Esophagus squamous epithelium (tissue), 5 donors: ENCODE measurements at places on chromosomes 2 and 18. TPM values are rescaled to one million over a fixed set of nuclear protein-coding genes. Genes with fewer than 3 reads are reported as not detected.

GRCh38 chr2:234257859-234258561 lies 207.5 kb downstream of the SPP2 start:
- H3K4me3 ChIP-seq = no peak overlapping the region
- H3K36me3 ChIP-seq = no peaks in the 10 kb centered on the region
- H3K27me3 ChIP-seq = no peaks in the 10 kb centered on the region
- peaks cover 10% of the 10 kb centered on the region for H3K4me1 ChIP-seq
- DNase-seq = no peak
- peak overlapping the region; percentile 40 for H3K27ac ChIP-seq

The CTNNA2 gene
- total RNA-seq = not detected

- no peaks in the 10 kb centered on the region for H3K36me3 ChIP-seq
- H3K4me3 ChIP-seq = no peak overlapping the region
- no peaks in the 10 kb centered on the region for H3K4me1 ChIP-seq
- DNase-seq = no peak
- no peaks in the 10 kb centered on the region for H3K27me3 ChIP-seq
Observed at GRCh38 chr18:51398104-51398503, 200.6 kb upstream of the MEX3C start.

- H3K36me3 ChIP-seq = no peaks in the 10 kb centered on the region
- DNase-seq = no peak
- no peaks in the 10 kb centered on the region for H3K4me1 ChIP-seq
- no peaks in the 10 kb centered on the region for H3K27me3 ChIP-seq
Observed at GRCh38 chr2:71695235-71696120, 242.1 kb downstream of the DYSF start.

The NAB1 gene
- total RNA-seq = 69.0 TPM

GRCh38 chr18:62586781-62587487 lies 64.1 kb downstream of the ZCCHC2 start:
- no peaks in the 10 kb centered on the region for H3K36me3 ChIP-seq
- H3K27ac ChIP-seq = no peak overlapping the region
- no peak overlapping the region for H3K4me3 ChIP-seq
- DNase-seq = no peak

DNA sequence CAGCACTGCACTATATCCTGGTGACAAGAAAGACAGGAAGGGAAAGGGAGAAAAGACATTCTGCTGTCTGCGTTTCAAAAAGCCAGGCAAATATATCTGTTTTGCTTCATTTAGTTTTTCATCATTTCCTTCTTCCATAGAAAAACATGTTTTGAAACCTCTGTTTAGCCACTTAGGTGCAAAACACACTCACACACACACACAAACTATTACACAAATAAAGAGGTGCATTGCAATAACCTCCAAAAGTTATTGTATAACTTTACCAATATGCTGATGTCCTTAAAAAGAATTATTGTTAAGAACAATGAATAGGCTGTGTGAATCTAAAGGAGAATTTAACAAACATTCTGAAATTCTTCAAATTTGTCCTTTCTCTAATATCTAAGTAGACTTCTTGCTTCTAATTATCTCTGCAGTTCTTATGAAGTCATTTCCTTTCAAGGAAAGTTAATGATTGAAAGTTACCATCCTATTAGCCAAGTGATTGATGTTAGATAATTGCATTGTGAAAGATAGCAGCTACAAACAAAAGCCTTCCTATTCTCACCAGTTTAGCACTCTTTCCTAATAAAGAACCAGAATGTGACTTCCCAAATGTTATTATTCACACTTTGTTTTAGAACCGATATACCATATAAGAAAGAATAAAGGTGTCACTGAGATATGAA lies 516.7 kb downstream of the KCNJ3 start:
- no peaks in the 10 kb centered on the region for H3K27me3 ChIP-seq
- H3K4me1 ChIP-seq = no peaks in the 10 kb centered on the region

- no peak overlapping the region for H3K4me3 ChIP-seq
- H3K36me3 ChIP-seq = no peaks in the 10 kb centered on the region
- no peaks in the 10 kb centered on the region for H3K4me1 ChIP-seq
Observed at GRCh38 chr2:183505911-183506310, 381.7 kb downstream of the NUP35 start.

GRCh38 chr18:54551590-54551989 lies 39.5 kb upstream of the DYNAP start:
- DNase-seq = no peak
- H3K27me3 ChIP-seq = no peaks in the 10 kb centered on the region
- H3K27ac ChIP-seq = no peak overlapping the region
- H3K4me1 ChIP-seq = no peaks in the 10 kb centered on the region
- H3K4me3 ChIP-seq = no peak overlapping the region

DNA sequence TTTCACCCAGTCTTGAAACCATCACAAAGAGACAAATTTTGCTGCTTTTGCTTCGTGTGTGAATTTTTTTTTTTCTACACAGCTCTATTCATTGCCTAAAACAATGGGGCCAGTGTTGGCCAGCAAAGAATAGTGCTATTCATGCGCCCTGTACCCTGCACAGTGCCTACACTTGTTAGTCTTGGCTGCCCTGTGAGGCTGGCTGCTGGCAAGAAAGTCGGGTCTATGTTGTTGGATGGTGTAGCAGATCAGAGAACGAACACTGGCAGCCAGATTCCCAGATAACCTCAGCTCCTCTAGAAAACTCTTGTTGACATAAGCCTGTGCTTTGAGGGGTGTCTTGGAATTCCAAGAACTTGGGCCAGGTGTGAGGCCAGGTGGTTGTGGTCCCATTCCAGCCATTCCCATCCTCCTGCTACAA lies 455.7 kb upstream of the TCF4 start:
- H3K27ac ChIP-seq = no peak overlapping the region
- no peaks in the 10 kb centered on the region for H3K36me3 ChIP-seq
- H3K27me3 ChIP-seq = no peaks in the 10 kb centered on the region

DNA sequence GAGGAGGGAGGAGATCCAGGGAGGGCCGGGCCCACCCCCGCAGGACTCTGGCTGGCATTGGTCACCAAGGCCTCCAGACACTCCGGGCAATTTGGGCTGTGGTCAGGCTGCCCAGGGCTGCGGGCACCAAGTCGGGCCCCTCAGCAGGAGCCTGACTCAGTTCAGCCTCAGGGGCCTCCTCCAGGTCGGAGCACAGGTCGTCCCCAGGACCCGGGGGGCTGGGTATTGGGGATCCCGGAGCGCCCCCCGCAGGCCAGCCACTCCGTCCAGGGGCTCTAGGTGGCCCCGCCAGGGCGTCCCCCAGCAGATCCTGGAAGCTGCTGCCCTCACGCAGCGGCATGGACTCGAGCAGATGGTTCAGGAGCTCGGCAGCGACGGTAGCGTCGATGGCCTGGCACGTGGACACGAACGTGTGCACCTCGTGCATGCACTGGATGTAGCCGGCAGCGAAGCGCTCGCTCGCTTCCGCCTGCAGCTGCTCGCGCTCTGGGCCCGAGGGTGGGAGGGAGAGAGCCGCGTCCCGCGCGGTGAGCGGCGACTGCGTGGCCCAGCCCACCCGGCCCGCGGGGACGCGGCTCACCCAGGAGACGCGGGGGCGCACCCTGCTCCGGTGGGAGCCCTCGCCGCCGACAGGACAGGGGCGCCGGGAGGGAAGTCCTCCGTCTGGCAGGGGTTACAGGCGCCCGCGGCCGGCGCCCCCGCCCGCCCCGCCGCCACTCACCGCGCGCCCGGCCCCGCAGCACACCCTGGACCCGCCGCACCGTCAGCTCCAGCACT lies 884 bp downstream of the HES6 start:
- H3K27me3 ChIP-seq = peaks cover 3% of the 10 kb centered on the region
- peaks cover 47% of the 10 kb centered on the region for H3K4me1 ChIP-seq
- peaks cover 8% of the 10 kb centered on the region for H3K36me3 ChIP-seq
- no peak overlapping the region for H3K27ac ChIP-seq
- DNase-seq = no peak
- H3K4me3 ChIP-seq = peak overlapping the region; percentile 69

DNA sequence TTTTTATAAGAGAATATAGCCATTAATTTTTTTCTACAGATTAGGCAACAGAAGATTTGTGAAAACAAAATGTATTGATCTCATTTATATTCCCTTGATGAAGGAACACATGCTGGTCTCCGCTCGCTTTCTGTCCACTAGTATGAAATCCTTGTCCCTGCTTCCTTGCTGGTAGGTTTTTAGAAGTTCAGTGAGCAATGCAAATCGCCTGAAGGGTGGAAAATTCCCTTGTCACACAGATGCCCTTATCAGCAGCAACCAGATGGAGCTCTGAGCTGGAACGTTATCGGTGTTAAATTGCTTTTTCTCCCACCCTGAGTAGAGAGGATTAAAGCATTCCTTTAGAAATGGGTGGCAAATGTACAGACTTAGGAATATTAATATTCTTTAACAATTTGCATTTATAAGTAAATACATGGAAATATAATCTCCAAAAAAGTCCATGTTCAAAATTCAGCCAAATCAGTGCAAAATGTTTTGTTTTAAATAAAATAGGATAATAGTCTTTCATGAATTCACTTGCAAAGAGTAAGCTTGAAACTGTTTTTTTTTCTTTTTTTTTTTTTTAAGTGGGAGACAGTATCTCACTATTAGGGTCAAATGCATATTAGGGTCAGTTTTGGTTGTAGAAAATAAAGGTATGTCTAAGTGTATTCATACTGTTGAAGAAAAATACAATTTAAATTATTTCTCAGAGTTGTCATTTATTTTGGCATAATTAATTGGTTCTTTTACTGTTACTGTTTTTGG lies 164.0 kb upstream of the MYO3B start:
- no peak overlapping the region for H3K27ac ChIP-seq
- H3K4me1 ChIP-seq = peaks cover 4% of the 10 kb centered on the region
- H3K27me3 ChIP-seq = no peaks in the 10 kb centered on the region

The PLCD4 gene
- 3.9 TPM for total RNA-seq

The SLC5A7 gene
- total RNA-seq = not detected

DNA sequence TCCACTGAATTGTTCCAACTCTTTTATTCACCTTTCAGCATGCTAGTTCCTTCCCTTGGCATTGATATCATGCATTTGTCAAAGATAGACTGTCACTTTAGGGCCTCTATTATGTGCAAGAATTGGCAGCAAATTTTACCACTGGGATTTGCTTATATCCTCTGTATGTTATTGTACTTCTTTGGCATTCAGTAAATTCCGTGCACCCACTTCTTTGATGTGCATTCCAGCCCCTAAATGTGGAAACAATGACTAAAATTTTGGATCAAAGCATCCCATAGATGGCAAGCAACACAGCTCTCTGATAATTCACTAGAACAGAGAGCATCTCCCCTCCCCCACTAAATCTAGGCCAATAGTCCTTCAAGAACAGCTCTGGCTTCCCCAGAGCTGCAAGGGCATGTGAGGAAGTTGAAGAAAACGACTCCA lies 399.0 kb upstream of the HNRNPA3 start:
- peaks cover 7% of the 10 kb centered on the region for H3K4me1 ChIP-seq
- H3K36me3 ChIP-seq = no peaks in the 10 kb centered on the region
- no peaks in the 10 kb centered on the region for H3K27me3 ChIP-seq
- no peak overlapping the region for H3K4me3 ChIP-seq

The PLEKHB2 gene
- total RNA-seq = 36.3 TPM

DNA sequence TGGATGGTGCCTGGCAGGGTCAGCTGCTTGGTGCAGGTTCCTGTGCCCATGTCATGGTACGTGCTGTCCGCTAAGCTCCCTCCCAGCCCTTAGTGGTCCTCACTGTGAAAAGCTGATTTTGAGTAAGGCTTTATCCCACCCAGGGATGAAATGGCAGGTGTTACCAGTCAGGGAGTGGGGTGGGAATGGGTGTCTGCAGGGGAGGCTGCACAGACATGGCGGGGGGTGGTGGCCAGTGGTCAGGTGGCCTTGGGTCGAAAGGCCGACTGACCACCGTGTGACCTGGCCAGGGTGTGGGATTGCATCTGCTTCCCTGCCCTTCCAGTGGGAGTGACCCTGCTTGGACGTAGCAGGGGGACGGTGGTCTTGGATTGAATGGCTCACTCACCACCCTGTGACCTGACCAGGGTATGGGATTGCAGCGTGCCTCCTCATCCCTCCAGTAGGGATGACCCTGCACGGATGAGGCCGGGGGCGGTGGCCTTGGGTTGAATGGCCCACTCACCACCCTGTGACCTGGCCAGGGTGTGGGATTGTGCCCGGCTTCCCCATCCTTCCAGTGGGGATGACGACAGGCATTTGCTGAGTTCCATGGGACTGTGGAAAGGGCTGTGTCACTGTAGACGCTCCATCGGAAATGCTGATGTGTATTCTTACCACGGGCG lies 29.8 kb downstream of the AGAP1 start:
- no peak overlapping the region for H3K4me3 ChIP-seq
- H3K27ac ChIP-seq = no peak overlapping the region
- no peaks in the 10 kb centered on the region for H3K27me3 ChIP-seq
- DNase-seq = no peak
- H3K36me3 ChIP-seq = no peaks in the 10 kb centered on the region
- no peaks in the 10 kb centered on the region for H3K4me1 ChIP-seq

- no peak for DNase-seq
- no peak overlapping the region for H3K27ac ChIP-seq
- H3K4me3 ChIP-seq = no peak overlapping the region
Observed at GRCh38 chr18:62026586-62026985, 133.8 kb upstream of the RNF152 start.

The SATB2 gene
- 0.91 TPM for total RNA-seq

DNA sequence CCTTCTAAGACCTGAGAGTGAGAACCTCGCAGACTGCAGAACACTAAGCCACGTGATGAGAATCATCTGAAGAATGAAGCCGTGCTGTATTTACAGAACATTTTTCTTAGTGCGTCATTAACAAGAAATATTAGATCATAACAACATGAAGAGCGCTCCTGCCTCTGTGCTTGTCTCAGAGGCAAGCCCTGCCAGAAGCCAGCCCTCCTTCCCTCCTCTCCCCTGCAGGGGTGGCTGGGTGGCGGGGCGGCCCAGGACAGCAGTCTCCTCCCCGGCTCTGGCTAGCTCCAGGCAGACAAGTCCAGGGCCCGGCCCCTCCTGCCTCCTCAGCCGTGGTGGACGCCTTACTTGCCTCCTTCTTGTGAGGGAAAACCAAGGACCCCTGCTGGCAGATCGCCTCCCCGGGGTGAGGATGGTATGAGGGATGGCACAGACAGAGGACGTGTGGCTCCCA lies 262.7 kb downstream of the TWIST2 start:
- H3K4me1 ChIP-seq = peaks cover 19% of the 10 kb centered on the region
- no peak overlapping the region for H3K4me3 ChIP-seq
- no peak for DNase-seq
- H3K27ac ChIP-seq = peak overlapping the region; percentile 23

GRCh38 chr2:122033778-122034177 lies 278.3 kb downstream of the TSN start:
- no peak for DNase-seq
- H3K4me1 ChIP-seq = no peaks in the 10 kb centered on the region
- H3K27ac ChIP-seq = no peak overlapping the region
- no peaks in the 10 kb centered on the region for H3K36me3 ChIP-seq

DNA sequence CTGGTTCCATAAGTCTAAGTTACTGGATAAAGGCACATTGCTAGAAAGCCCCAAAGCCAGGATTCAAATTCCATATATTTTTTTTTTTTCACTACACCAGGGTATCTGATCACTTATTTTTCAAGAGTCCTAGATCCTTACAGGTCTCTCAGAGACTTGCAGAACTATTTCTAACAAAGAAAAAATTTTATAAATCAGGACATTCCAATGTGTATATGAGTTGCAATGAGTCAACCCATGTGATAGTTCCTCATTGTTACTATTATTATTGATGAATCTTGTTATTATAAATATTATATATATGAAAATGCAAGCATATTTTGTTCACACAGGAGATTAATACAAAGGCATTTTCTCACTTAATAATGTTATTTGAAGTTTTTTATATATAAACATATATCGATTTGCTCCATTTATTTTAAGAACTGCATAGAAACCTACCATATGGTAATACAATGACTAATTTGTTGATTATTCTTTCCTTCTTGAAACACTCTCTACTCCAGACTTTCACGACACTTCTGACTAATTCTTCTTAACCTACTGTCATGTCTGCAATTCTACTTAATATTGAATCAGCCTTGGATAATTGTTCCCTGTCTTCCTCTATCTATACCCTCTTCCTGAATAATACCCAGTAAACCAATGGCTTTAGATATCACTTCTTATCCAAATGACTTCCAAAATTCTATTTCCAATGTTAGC lies 968.4 kb upstream of the NRXN1 start:
- DNase-seq = no peak
- no peak overlapping the region for H3K4me3 ChIP-seq
- H3K4me1 ChIP-seq = no peaks in the 10 kb centered on the region
- H3K27me3 ChIP-seq = no peaks in the 10 kb centered on the region
